NCI-H526 (cell line): ENCODE measurements at places on chromosomes 7 and 10.
A peak's percentile ranks its signal among the peaks of the same experiment; 100 is the strongest.

- DNase-seq = no peak
Observed at GRCh38 chr10:21049482-21049881, 152.4 kb upstream of the NEBL start.

DNA sequence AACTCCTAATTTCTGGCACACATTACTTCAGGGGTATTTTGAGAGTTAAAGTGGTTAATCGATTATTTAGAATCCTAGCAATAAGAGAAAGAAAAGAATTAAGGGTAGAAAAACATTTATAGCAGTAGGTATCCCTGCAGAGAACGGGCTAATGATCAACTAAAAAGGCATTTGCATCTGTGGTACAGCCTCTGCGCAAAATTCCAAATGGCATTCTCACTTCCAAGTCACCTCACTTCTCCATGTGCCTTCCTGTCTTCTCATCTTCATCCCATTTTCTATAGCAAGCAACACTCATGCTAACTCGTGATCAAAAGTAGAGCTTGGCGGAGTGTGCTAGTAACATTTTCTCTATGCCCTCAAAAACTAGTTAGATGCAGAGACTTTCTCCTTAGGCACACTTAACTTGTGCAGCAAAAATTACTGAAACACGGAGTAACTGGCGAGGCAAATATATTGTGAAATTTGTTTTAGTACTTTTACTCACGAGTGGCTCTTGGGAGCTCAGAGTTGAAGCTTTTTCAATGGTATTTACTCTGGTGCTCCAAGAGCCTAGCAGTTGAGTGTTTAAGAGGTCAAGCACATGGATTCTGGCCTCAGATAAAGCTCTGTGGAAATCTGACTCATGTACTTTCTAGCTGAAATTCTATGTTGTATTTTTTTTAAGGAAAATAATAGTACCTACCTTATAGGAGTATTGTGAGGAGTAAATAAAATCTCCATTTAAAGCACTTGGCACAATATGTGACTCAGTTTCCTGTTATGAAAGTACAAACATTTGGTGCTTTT lies 65.1 kb downstream of the MET start:
- no peak for DNase-seq

DNA sequence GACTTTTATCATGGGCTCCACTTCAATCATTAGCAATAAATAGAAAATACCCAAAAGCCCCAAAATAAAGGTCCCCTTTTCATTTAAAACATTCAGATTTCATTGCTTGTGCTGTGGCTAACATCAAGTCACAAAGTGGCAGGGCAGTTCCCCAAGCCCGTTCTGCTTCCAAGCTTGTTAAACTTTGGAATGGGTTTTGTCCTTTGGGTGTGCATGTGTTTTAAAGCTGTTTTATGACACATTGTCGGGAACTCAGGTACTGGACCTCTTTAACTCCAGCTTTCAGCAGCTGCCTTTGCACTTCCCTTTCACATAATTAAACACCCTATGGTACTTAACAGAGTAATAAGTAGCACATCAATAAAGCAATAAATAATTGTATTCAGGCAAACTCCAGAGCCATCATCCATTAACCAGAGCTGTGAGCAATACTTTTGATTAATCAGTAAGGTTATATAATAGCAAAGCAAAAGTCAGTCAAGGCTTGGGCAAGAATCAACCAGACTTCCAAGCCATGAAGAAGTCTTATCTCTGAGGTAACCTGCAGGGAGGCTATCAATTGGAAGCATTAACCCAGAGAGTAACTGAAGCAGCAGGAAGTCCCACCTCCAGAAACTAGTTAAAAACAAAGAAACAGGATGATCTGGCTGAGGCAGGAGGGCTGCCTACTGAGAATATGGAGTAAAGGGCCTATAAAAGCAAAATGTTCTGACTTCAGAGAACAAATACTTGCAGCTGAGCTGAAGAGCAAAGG lies 56.1 kb upstream of the ARID5B start:
- no peak for DNase-seq

DNA sequence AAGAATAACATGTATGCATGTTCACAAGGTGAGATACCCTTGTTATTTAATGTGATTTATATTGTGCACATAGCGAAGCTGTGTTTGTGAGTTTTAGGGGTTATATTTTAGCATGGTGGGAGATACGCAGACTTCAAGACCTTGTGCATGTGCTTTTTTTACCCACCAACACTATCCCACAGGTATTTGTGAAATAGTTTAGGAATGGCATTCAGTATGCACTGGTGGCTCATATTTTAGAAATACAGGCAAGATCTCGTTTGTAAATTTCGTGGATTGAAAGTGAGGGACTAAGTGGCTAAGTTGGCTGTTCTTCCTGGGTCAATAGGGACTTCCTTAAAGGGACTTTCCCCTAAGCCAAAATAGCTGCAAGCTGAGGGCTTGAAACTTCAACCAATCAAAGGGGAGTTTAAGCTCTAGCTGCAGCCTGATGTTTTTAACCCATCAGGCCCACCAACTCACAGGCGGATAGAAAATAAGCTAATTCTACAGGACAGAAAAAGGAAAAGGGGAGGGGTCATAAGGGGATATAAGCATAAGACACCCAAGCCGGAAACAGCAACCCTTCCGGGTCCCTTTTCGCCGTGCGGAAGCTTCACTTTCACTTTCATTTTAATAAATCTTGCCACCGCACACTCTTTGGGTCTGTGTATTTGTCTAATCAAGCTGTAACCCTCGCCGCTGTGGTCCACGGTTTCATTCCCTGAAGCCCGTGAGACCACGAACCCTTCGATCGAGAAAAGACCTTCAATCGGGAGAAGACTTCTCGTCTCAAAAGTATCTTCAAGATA lies 291.0 kb downstream of the GPR158 start:
- peak; percentile 15 for DNase-seq

GRCh38 chr7:98133181-98133580 lies 26.5 kb downstream of the LMTK2 start:
- no peak for DNase-seq

DNA sequence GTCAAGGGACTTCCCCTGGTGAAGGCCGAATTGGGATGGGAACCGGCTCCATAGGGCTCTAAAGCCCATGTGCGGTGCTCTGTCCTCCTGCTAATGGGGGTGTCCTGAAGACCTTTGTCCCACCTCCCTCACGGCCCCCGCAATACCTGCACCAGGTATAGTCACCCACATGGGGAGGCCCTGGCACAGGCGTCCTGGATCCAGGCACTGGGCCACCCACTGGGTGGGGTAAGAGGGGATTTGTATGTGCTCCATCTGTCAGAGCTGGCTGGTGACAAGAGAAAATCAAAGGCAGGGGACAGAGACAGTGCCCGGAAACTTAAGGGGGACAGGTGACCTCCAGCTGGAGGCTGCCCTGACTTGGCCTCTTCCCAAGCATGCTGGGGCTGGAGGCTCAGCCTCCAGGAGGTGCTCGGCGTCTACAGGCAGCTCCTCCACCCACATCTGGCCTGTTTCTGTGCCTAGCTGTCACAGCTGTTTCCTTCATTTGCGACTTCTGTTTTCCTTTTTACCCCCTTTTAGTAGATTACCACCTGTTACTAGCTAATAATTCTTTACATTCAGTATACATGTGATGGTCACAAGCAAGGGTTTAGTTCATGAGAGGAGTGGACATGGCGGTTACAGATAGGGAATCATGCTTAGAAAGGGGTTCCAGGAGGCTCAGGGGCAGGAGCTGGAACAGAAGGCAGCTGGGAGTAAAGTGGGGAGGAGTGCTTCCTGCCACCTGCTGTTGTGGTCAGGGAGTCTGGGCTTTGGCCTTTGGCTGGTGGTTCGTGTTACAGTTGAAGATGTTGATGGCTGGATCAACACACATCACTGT lies 2.3 kb upstream of the CUZD1 start:
- no peak for DNase-seq

- no peak for DNase-seq
Observed at GRCh38 chr10:17533731-17534130, 79.3 kb upstream of the ST8SIA6 start.

DNA sequence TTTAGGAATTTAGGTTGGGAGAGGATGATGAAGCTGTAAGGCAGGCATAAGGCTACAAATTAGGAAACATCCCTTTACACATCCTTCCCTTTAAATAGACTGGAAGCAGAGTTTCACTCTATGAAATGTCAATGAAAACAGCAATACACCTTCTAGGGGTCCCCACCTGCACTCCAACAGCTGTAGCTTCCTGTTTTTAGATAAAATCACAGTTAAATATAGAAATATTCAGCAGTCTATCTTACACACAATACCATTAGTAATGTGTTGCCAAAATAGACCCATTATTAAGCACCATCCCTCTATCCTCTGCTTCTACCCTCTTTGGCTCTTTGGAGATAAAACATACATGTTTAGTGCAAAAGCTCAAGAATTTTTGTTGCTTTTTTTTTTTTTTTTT lies 237.4 kb downstream of the PCLO start:
- DNase-seq = no peak

GRCh38 chr10:120367341-120367740 lies 89.7 kb upstream of the PLPP4 start:
- no peak for DNase-seq

- no peak for DNase-seq
Observed at GRCh38 chr7:8515640-8516185, 82.3 kb downstream of the NXPH1 start.

GRCh38 chr10:98659951-98660350 lies 213.2 kb upstream of the HPS1 start:
- DNase-seq = no peak

DNA sequence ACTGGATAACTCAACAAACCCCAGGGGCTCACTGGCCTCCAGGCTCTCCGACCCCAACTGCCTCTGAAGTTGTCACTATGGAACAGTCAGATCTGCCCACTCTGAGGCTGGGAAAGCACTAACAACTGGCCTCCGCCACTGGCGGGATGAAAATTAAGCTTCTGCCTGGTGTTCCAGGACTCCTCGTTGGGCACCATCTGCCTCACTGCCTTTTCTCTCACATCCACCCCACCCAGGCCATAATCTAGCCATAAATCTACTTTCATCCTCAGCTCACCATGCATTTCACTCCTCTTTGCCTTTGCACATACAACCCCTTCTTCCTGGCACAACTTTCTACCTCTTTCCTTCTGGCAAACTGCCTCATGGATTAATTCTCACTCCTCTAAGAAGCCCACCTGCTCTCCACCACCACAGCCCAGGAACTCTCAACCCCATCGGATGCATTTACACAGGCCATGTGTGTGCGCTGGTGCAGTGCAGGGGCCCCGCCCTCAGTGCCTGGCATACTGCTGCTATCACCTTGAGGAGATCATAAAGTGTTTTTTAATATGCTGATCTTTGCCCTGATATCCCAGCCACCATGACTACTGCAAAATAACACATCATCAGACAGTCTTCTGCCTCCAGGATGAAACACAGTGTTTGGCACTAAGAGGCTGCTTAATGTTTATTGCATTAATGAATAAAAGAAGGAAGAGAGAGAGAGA lies 4.0 kb downstream of the CDHR1 start:
- no peak for DNase-seq

GRCh38 chr7:87566311-87566900 lies 34.3 kb downstream of the ABCB1 start:
- no peak for DNase-seq

DNA sequence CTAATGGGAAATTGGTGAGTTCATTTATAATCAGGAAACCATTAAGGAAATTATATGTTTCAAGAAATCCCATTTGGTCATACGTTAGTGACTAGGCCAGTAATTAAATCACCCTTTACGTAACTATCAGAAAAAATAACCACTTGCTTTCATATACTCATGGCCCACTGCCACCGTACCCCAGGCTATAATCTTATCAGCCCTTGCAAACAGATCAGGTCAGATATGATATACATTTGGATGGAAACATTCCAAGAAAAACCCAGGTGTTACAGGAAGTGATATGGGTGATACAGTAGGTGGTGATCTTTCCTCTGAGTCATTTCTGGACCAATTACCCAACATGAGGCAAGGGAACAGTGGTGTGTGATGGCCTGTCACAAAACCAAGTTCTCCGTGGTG lies 481.0 kb upstream of the SEMA3A start:
- DNase-seq = no peak

- no peak for DNase-seq
Observed at GRCh38 chr10:44780426-44780825, 130.7 kb upstream of the TMEM72 start.

- no peak for DNase-seq
Observed at GRCh38 chr10:46294641-46295220, 7.9 kb downstream of the ANTXRL start.

DNA sequence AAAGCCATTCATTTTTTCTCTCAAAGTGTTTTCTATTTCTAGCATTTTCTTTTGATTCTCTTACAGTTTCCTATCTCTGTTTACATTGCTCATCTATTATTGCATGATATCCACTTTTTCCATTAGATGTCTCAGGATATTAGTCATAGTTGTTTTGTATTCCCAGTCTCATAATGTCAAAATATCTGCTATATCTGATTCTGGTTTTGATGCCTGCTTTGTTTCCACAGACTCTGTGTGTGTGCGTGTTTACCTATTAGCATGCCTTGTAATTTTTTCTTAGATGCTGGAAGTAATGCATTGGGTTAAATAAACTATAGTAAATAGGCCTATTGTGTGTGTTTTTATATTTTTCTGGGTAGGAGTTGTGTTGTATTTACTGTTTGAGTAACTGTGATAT lies 1126.3 kb downstream of the SORCS1 start:
- no peak for DNase-seq

DNA sequence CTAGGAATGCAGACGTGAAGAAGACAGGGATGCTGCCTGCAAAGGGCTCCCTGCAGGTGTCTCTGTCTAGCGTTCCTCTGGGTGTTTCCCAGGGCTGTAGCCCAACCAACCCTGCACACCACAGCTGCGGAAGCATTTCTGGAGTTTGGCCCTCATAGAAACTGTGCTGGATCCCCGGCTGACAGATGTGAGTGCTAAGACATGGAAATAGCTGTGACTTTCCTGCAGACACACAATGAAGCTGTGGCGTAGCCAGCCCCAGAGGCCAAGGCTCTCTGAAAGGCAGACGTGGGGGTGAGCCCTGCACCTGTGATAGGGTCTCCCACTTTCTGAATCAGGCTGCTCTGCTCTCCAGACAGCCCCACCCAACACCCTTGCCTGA lies 44.8 kb downstream of the ADCYAP1R1 start:
- no peak for DNase-seq

- no peak for DNase-seq
Observed at GRCh38 chr7:44102846-44103565, 1.1 kb upstream of the AEBP1 start.

DNA sequence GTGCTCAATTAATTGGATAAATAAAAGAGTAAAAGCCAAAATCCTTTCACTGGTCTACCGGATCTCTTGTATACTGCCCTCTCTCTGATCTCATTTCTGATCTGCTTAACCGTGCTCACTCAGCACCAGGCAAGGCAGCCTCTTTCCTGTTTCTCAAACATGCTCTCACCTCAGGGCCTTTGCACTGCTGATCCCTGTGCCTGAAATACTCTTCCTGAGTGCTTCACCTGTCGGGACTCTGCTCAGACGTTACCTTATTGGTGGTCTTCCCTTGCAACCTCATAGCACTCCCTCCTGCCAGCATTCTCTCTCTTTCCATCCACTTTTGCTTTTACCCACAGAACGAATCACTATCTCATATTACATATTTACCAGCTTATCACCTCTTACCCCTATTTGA lies 55.6 kb downstream of the NPY start:
- DNase-seq = no peak

GRCh38 chr7:47931005-47932004 lies 17.0 kb downstream of the PKD1L1 start:
- DNase-seq = no peak

GRCh38 chr10:36888925-36889573 lies 236.3 kb upstream of the ANKRD30A start:
- DNase-seq = no peak

GRCh38 chr10:132770061-132771021 lies 15.6 kb downstream of the NKX6-2 start:
- DNase-seq = no peak
